ENCODE measurements at places on chromosomes 2 and 18. TPM values are rescaled to one million over a fixed set of nuclear protein-coding genes. Genes with fewer than 3 reads are reported as not detected.

The RTP5 gene
- total RNA-seq: not detected

The MROH2A gene
- total RNA-seq: not detected

The CDH20 gene
- not detected for total RNA-seq

The SLC9A4 gene
- total RNA-seq: not detected

The SLC38A11 gene
- total RNA-seq: 0.84 TPM

The NEMP2 gene
- total RNA-seq: 3.5 TPM

The CAPN14 gene
- 0.35 TPM for total RNA-seq

The G6PC2 gene
- total RNA-seq: not detected

GRCh38 chr2:10549195-10549594, 101.1 kb upstream of the ODC1 start:
- no peak for DNase-seq

DNA sequence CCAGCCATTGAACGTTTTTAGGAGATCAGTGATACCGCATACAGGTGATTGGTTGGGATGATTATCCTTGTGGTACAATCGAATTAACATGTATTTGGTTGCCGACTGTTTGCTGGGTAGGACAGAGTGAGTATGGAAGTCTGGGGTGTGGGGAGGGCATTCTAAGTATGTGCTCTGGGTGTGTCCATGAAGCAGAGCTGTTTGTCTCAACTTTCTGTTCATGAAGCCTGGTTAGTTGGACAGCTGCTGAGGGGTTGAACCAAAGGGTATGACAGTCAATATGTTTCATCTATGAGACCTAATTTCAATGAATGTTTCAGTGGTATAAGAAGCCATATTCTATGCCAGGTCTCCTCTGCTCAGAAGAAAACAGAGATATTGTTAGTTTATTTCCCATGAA, 21.9 kb upstream of the SPTBN1 start:
- no peak for DNase-seq

GRCh38 chr2:179995741-179996515, 11.2 kb downstream of the CWC22 start:
- DNase-seq: no peak

GRCh38 chr2:27494284-27494943, 586 bp downstream of the FNDC4 start:
- no peak for DNase-seq

DNA sequence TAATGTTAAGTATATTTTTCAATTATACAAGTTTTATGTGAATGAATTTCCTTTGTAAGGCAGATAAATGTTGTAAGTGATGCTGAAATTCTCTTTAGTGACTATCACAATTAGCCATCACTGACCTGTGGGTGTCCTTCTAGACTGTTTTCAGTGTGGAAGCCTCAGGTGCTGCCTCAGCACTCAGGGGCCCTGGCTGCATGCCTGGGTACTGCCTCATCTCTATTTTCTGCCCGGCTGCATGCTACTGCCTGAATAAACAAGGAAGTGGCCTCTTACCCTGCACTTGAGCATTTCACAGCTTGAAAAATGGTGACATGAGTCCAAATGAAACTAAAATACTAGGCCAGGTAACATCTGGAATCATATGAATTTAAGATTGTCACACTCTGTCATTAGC, 787.6 kb upstream of the SALL3 start:
- no peak for DNase-seq

DNA sequence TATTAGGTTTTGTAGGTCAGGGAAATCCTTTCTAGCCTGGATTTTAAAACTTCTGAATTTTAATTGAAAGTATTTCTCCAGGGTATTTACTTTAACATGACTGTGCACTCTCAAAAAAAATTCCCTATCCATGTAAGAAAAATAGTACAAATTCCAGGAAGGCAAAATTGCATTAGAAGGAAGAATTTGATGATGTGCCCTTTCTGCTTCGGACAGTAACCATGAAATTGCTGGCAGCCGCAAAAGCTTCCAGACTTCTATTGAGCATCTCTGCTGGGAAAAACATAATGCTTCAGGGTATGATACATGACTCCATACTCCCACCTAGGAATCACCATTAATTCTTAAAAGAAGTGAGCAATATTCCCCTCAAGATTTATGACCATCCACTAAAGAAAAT, 17.2 kb upstream of the KLF7 start:
- DNase-seq: no peak

DNA sequence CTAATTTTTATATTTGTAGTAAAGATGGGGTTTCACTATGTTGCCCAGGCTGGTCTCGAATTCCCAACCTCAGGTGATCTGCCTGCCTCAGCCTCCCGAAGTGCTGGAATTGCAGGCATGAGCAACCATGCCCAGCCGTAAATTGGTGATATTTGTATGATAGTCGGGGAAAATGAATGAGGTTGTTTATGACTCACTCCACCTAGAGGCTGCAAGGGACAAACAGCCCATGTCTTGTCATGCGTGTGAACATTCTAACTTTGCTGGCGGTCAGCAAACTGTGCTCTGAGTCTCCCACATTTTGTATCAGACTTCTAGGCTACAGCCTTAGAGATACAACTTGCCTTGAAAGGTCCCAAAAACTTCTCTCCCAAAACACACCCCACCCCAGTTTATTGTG, 133.5 kb upstream of the DTNA start:
- no peak for DNase-seq

DNA sequence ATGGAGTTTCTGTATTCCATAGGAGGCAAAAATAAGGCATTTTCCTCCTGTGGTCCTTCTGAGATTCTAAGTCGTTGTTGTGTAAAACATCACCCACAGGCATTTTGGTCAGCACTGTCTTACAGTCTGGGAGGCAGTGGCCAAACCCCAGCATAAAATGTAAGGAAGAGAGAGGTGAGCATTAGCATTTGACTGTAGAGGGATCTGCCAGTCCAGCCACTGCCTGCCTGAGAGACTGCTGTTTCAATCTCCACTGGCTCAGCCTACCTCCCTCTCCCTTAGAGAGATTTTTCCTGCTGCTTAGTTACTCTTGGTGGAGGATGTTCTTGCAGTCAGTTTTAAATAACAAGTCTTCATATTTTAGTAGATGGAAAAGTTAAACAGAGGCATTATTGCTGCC, 77.0 kb downstream of the ARHGEF33 start:
- DNase-seq: no peak

DNA sequence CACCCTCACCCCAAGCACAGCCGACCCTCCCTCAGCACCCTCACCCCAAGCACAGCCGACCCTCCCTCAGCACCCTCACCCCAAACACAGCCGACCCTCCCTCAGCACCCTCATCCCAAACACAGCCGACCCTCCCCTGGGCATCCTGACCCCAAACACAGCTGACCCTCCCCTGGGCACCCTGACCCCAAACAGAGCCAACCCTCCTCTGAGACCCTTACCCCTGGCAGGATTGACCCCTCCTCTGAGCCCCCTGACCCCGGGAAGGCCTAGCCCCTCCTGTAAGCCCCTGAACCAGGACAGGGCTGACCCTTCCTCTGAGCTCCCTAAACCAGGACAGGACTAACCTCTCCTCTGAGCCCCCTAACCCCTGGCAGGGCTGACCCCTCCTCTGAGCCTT, 84.4 kb upstream of the RAB6C start:
- no peak for DNase-seq

DNA sequence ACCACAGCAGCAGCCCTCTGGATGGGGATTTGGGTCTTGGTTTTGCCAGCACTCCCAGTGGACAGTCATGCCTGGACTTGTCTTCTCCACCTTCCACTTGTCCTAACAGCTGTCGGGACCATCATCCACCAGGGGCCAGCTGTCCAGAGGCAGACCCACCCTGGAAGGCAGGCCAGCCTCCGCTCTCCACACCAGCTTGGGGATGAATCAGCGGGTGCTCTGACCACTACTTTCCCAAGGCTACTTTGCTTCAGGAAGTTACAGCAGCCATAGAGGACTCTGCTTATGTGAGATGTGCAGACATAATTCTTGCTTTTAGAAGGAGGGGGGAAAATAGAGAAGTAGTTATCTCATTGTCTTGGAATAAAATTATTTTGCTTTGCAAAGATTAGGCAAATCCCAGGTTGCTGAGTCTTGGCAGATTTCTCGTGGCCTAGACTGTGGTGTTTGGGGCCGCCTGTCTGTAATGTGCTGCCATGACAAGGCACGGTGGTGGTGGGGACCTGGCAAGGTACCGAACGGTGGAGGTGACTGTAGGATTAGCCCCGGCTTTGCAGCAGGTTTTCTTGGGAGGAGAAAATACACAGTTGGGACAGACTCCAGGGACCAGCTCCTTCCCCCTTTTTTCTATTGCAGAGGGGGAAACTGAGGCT, 148.7 kb downstream of the AGAP1 start:
- DNase-seq: no peak

DNA sequence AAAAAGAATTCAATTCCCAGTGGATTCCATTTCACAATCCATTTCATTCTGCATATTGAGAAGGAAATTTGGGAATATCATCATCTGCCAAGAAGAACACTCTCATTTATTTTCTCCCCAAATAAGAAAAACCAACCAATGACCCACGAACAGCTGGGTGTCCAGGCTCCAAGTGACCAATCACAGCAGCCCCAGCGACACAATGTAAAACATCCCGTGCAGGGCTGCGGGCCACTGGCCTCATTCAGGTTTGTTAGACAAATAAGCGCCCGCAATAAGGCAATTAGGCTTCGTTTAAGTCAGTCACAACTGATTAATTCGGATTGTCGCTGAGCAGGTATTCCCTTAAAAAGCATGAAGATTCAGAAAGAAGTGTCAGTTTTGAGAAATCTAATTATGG, 378.6 kb downstream of the EIPR1 start:
- no peak for DNase-seq

GRCh38 chr2:18149660-18150246, 271.3 kb downstream of the KCNS3 start:
- DNase-seq: no peak

DNA sequence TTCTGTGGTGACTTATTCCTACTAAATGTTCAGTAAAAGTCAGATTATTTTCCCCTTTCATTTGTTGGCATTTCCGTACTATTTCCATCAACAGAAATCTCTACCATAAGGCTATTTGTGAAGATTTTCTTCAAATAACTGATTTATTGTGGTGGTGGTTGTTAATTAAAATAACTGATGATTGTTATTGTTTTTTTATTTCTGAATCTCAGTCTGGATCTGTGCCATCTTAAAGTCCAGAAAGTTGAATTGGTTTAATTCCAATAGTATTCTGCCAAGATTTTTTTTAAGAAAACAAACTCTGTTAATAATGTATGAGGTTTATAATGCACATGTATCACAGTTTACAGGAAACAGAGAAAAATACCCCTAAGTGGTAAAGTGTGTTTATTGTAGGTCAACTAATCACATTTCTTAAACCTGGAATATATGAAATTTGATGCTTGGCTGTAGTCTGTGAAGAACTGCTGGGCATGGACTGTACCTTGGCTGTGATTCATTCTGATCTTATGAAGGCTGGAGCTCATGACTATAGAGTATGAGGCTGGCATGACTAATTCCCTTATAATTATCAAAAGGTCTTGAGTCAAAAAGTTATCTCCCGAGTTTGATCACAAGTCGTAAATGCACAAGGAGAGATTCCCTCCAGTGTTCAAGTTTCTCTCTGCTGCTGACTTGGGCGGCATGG, 134.2 kb upstream of the RND3 start:
- no peak for DNase-seq

- DNase-seq: no peak
These were observed 327.5 kb upstream of the SALL3 start for GRCh38 chr18:78652001-78652545.

DNA sequence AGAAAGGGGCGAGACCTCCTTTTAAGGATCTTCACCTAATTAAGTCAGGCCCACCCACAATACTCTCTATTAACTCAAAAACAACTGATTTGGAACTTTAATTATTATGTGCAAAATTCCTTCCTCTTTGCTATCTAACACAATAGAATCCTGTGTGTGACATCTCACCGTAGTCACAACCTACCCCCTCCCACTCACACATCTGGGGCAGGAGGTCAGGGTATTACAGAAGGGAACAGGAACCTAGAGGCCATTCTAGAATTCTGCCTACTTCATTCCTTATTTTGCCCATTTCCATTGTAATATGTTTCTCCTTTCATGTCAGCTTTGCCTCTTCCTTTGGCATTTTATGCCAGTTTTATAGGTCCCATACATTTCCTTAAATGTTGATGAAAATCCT, 829.3 kb upstream of the ID2 start:
- no peak for DNase-seq

DNA sequence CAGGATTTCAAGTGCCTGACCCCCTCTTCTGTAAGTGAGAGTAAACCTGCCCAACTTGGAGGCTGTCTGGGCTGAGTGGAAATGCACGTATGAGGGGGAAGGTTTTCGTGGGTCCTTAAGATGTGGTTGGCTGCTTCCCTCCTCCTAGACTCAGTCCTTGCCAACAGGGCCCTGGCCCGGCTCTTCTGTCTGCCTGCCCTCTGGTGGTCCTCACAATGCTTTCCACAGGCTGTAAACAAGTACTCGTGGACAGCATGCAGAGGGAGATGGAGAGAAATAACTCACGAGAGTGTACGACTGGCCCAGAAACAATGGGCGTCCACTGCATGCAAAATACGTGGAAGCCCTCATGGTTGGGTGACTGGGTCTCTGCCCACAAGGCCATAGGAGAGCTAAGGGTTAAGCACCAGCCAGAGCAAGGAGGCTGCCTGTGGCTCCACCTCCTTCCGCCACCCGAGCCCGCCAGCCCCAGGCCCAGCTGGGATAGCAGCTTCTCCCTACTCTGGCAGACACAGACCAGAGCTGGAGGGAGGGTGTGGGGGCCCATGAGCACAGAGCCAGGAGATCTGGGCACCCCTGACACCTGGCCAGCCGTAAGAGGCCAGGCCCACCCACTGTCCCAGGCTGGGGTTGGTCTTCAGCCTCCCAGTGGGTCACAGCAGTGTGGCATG, 17.0 kb upstream of the ARHGEF4 start:
- no peak for DNase-seq

All from Right ventricle myocardium inferior (tissue), 1 donor.